ENCODE measurements at places on chromosomes 1 and 21.

GRCh38 chr1:89243046-89243445, 29.6 kb downstream of the GBP5 start:
- DNase-seq, result no peak

DNA sequence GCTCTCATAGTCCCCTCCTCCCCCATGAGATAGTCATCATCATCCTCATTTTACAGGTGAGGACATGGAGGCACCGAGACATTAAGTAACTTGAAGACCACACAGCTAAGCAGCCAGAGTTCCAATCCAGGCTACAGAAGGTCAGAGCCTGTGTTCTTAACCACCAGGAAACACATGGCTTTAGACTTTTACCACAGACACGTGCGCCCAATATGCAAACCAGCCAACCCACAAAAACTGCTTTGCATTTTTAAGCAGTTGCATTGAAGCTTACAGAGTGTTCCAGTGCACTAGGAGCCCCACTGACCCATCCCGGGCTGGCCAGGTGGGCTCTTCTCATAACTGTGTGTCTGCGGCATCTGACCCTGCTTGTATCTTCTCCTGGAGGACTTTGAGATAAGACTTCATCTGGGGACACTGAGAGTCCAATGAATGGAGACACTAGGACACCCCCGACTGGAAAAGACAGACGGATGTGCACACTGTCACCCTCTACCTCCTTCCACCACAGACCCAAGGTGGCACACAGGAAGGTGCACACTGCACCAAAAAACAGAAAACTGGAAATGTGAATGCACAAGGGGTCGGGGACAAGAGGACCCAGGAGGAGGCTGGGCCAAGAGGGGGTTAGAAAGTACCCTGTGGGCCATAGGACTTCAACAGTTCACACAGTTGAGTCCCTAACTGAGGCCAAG, 56.4 kb downstream of the ETS2 start:
- DNase-seq, result peak; percentile 47

DNA sequence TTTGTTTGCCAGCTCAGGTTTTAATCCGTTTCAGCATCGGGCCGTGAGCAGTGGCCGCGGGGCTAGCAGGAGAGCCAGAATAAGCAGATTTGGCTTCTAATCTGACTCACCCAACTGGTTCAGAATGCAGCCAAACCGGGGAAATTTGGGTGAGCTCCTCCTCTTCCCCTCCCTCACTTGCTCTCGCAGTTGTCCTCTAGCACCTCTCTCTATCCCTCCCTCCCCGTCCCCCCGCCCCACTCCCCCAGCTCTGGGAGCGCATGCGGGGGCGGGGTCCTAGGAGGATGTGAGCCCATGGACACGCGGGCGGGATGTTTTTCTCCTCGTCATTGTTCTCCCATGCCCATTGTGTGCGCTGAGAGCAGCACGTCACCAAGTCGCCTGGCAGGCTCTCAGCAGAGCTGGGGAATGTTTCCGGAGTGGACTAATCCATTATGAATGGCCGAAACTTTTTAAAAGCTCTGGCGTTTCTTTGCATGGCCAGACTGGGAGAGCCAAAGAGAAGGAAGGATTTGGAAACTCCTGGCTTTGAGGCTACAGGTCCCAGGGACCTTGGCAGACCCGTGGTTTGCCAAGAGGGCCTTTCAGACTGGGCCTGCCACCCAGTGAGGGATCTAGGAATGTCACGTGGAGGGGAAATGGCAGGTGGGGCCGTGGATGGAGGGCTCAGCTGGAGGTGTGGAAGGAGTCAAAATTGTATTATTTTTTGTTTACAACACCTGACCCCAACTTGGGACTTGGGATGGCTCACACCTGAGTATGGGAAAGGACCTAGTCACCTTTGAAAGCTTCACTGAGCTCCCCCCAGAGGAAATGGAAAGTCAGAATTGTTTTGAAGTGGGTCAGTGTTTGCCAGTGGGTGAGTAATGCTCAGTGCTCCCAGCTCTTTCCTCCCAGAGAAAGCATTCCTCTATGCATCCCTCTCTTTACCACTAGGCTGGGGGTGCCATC, 39.2 kb downstream of the CDK18 start:
- DNase-seq, result peak; percentile 84

GRCh38 chr1:93426181-93426580, 21.7 kb upstream of the FNBP1L start:
- no peak for DNase-seq

GRCh38 chr21:43854773-43855633, 10.0 kb upstream of the AGPAT3 start:
- no peak for DNase-seq

- no peak for DNase-seq
Measured at GRCh38 chr1:67749263-67749843, 64.4 kb downstream of the GADD45A start.

DNA sequence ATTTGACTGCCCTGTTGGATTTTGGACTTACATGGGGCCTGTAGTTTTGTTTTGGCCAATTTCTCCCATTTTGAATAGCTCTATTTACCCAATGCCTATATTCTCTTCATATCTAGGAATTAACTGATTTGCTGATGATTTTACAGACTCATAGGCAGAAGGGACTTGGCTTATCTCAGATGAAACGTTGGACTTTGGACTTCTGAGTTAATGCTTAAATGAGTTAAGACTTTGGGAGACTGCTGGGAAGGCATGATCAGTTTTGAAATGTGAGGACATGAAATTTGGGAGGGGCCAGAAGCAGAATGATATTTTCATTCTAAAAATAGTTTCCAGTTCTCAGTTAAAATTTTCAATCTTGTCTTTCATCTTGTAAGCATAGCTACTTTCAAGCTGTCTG, 222.3 kb downstream of the COP1 start:
- DNase-seq, result no peak

- peak; percentile 49 for DNase-seq
Measured at GRCh38 chr1:220527908-220528678, at the start of gene MARK1. Gene MARK1, plus strand, starts transcription at chr1:220528136. Its CDS starts 687 bp downstream, at chr1:220528823.

- DNase-seq, result peak; percentile 80
Measured at GRCh38 chr1:65423884-65424572, 3.6 kb downstream of the LEPR start.

- DNase-seq, result no peak
Measured at GRCh38 chr1:93349231-93350135, 3.8 kb downstream of the DR1 start.

DNA sequence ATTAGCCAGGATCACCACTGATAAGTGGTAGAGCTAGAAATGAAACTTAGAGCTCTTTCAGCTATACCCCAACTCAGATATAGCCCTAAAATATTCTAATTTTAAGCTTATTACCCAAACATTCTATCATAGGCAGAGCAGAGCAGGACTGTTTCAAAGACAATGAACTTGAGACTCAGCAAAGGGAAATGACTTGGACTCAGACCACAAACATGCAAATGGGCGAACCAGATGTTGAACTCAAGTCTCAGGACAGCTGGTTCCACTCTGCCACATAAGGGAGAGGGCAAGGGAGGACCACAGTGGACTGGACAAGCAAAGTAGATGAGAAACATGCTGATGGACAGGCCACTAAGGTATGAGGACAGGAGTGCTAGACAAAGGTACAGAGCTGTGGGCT, 315.3 kb downstream of the OMA1 start:
- no peak for DNase-seq

GRCh38 chr1:2977886-2978611, 43.2 kb upstream of the ACTRT2 start:
- no peak for DNase-seq

DNA sequence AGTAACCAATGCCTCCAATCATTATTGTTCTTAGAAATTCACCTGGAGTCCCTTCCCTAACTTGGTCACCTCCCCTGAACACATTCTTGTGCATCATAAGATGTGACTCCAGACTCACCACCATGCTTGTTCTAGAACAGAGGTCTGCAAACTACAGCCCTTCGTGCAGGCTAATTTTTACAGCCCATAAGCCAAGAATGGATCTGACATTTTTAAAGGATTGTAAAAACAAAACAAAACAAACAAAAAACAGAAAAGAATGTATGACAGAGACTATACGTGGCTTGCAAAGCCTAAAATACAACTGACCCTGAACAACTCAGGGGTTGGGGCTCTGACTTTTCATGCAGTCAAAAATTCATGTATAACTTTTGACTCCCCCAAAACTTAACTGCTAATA, 6.2 kb upstream of the HIVEP3 start:
- DNase-seq, result no peak

- no peak for DNase-seq
Measured at GRCh38 chr1:19647643-19648042, 3.5 kb downstream of the NBL1 start.

- no peak for DNase-seq
Measured at GRCh38 chr21:44984428-44984791, 44.6 kb downstream of the SLX9 start.

DNA sequence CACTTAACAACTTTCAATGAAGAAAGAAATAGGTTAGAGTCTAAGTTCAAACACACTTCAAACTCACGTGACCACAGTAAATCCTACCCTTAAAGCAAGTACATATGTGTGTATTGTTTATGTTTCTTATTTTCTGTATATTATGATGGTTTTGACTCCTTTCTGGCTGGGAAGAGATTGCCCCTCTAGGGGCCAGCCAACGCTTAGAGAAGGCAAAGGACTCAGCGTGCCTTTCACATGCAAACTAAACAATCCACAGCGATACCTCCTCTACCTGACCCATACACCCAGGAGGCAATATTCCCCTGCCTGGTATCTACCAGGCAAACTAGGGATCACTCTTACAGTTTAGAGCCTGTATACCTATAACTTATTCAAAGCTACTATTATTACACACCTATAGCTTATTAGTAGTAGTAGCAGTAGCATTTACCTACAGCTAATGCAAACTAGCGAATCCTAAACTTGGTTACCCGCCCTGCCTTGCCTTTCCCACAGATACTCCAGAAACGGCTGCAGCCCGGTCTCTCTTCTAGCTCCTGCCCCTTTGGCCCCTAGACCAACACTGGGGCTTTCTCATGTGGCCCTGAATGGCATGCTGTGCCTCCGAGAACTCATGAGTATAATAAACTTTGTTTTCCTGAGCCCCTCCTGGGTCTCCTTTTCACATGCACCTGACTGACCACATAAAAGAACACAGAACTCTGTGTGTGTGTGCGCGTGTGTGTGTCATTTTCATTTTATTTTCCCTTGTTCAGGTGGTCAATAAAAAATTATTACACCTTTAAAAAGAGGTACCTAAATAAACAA, 14.0 kb downstream of the NRIP1 start:
- no peak for DNase-seq

DNA sequence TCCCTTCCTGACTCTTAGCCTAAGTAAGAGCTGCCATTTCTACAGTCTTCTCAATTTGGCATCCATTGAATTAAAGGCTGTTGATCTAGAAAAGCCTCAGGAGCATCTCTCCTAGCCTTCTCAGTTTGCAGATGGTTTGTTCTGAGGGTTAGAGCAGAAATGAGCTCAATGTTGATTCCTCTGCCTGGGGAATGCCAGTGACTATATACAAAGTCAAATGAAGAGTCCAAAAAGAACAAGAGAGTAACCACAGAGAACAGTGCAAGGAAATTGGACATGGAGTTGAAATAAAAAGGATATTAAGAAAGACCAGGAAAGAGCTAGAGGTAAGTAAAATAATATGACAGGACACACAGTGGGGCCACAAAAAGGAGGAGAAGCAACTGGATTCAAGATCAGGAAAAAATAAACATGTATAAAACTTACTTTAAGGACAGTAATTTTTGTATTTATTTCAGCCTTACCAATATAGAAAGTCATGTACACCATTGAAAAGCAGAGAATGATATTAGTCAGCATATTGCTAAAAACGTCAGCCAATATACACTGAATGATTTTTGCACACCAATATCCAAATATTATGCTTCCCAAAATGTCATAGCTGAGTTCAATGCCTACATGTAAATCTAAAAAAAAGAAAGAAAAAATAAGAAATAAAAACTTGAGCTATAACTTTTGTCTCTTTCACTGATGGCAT, 21.3 kb downstream of the SLC9C2 start:
- DNase-seq, result no peak

GRCh38 chr1:157596384-157596783, 1.5 kb downstream of the FCRL4 start:
- DNase-seq, result peak; percentile 1

DNA sequence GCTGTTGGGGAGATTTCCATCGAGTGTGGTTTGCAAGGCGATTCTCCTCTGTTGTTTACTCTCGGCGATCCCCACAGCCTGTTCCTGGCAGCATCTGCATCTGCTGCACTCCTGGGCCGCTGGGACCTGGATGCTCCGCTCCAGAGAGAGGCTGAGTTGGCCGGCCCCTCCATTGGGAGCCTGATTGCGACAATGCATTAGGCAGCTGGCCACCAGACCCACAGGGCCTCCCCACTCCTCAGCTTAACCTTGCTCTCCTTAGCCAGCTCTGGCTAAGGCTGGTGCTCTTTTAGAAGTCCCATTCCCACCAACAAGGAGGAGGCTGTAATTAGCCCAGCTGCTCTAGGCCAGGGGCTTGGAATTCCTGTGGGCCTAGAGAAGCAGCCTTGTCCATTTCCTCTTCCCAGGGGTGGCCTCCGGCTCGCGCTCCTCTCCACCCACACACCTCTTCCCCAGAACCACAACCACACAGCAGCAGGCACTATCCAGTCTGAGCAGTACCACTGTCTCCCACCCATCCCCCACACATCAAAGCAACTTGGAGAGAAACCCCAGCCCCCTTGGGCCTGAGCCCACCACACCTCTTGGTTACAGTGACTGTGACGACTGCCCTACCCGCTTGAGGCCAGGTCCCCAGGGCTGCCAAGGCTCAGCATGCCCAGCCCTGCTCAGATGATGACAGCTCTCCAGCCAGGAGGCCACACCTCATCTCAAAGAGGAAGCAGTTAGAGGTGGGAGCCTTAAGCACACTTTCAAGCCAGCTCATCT, 193.8 kb upstream of the EDN2 start:
- peak; percentile 88 for DNase-seq

GRCh38 chr21:18522181-18522972, 118.8 kb upstream of the TMPRSS15 start:
- DNase-seq, result peak; percentile 41

DNA sequence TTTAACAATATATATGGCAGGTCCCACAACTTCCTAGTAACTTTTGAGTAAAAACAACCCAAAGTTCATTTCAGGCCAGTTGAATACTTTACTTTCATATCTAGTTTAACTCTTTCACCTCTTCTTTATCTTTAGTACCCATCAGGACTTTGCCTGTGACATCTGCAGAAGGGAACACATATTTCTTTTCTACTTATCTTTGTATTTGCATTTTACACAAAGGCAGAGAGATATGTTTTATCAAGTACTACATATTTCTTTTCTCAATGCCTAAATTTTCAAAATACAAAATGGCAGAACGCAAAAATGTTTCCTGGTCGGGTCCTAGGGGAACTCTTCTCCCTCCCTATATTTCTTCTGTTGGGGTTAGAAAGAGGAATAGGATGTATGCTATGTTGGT, 6.8 kb upstream of the PTPRC start:
- DNase-seq, result no peak

Measured in fibroblast of skin of scalp (primary cell).